ENCODE measurements at places on chromosomes 2 and 18.

DNA sequence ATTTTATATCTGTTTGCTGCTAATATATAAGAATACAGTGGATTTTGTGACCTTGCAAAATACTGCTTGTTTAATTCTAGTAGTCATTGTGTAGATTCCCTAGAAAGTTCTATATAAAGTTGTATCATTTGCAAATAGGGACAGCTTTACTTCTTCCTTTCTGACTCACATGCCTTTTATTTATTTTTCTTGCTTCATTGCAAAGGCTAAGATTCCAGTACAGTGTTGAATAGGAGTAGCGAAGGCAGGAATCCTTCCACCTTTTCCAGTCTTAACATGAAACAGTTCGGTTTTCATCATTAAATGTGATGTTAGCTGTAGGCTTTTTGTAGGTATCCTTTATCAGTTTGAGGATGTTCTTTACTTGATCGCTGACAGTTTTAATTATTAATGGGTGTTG, 58.1 kb downstream of the DGKD start:
- DNase-seq: peak; percentile 17

DNA sequence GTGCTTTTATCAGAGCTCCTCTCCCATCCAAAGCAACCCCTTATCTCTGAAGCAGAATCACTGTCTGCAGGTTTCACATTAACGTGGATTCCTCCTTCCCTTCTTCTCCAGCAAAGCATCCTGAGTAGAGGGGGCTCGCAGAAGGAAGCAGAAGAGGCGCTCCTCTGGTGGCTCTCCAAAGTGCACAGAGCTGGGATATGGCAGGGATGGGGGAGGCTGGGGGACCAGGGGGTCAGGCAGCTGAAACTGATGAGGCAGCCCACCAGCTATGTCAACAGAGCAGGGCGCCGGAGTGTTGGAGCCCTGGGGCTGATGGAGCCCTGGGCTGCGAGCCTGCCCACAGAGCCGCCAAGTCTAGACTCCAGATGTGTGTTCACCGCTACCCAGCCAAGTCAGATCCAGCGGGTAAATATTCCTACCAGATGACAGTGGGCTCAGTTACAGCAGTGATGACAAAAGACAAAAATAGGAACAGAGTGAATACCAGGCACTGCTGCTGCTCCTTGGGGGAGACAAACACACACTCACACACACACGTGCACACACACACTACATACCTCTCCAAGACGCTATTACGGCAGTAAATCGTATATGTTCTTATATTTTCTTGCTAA, 678.3 kb upstream of the ID2 start:
- no peak for DNase-seq

DNA sequence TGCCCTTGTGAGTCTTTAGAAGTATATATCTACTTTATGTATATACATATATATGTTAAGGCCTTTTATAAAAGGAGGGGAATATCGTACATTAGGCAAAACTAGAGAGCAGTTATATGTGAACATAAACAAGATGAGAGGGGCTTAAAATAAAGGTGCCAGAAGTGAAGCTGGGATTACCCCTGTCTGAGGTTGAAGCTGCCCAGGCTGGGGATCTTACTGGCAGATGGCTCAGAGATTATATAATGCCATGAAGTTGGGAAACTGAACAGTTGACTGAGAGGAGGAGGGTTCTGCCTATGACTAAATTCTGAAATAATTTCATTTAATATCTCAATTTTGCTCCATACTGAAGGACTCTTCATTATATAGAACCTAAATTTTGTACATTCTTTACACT, 6.0 kb downstream of the PNO1 start:
- no peak for DNase-seq

GRCh38 chr2:191954451-191954850, 107.6 kb upstream of the CAVIN2 start:
- DNase-seq: no peak

- no peak for DNase-seq
Observed at GRCh38 chr2:232537079-232537478, 2.4 kb upstream of the CHRNG start.

DNA sequence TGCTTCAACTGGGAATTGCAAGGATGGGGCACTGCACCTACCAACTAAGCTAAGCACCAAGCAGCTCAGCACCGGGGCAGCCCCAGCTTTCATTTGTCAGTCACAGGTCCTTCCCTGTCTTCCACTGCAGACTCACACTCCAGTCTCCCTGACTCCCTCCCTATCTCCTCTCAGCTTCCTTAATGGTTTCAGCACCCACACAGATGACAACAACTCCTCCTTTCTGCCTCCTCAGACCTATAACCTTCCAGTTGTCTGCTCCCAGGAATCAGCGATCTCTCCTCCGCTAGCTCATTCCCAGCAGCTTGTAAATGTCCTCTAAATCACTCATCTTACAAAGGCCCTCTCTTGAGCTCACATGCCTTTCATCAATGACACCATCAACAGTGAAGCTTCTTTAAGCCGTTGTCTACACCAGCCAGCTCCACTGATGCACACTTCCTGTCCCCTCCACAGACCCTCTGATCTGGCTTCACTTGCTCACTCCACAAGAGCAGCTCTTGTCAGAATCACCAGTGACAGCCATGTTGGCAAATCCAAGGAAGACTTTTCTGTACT, 32.1 kb downstream of the CLASP1 start:
- DNase-seq: peak; percentile 35

GRCh38 chr18:55139836-55140235, 180.6 kb upstream of the CCDC68 start:
- DNase-seq: no peak

- DNase-seq: no peak
Observed at GRCh38 chr18:77079954-77080682, 52.5 kb downstream of the MBP start.

DNA sequence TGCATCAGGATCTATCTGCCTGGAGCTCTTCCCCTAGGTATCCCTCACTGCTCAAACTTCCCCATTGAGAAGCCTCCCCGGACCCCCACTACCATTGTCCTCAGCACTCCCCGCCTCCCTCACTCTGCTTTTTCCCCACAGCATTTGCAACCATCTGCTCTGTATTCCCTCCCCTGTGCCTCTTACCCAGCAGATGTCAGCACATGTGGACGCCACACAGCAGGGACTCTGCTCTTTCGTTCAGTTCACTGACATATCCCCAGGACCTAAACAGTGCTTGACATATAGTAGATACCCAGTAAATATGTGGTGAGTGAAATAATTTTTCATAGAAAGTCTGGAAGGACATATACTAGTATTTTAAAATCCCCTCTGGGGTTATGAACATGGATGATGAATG, 101.1 kb downstream of the TMEM247 start:
- no peak for DNase-seq

Data from kidney glomerular epithelial cell (primary cell).